ENCODE measurements at places on chromosomes 5 and 9.

- peak; percentile 90 for ATAC-seq
Measured at GRCh38 chr5:77302247-77302646, 91.8 kb downstream of the PDE8B start.

- no peak for ATAC-seq
Measured at GRCh38 chr9:127281891-127282290, 17.3 kb downstream of the GARNL3 start.

- ATAC-seq = no peak
Measured at GRCh38 chr5:22242532-22242931, 610.6 kb downstream of the CDH12 start.

GRCh38 chr5:139692679-139693308, 44.6 kb downstream of the CXXC5 start:
- no peak for ATAC-seq

DNA sequence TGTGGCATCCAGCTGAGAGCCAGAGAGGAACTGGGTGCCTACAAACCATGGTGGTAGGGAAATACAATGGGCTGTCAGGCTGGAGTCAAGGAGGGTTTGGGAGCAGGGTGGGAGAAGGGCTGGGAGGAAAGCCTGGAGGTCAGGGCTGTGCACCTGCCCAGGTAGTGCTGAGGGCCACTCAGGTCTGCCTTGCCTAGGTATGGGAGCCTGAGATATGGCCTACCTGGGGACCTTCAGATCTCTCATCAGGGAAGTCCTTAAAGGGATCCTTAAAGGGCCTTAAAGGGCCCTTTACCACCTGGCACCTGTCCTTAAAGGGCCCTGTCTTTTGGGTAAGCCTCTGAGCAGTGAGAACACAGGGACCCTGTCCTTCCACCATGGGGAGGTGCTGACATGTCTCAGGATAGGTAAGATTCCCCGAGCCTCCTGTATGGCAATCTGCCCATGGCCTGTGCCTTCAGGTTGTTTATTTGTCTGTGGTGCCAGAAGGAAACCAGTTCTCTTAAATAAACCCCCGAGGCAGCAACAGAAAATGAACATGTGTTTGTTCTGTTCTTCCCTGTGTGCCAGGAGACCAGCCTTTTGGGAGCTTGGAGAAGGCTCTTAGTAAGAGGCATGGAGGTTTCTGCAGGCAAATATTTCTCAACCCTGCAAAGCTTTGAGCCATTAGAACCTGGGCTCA, 23.3 kb downstream of the SLC25A48 start:
- ATAC-seq = no peak

DNA sequence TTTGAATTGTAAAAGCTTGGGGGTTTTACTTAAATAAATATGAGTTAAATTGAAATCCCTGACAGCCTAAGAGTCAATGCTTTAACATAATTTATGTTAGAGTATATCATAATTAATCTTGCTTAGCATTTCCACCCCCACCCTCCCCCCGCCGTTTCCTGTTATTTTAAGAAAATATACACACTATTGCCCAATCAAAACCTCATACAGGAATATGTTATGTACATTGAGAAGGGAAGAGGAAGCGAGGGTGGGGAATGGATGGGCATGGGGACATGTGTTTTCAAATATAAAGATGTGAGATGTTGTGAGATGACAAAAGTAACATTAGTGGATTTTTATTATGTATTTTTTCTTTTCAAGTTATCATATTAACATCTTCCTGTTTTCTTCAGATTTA, 561.1 kb upstream of the MEF2C start:
- ATAC-seq = no peak

- no peak for ATAC-seq
Measured at GRCh38 chr9:18018661-18019060, 439.8 kb downstream of the SH3GL2 start.

DNA sequence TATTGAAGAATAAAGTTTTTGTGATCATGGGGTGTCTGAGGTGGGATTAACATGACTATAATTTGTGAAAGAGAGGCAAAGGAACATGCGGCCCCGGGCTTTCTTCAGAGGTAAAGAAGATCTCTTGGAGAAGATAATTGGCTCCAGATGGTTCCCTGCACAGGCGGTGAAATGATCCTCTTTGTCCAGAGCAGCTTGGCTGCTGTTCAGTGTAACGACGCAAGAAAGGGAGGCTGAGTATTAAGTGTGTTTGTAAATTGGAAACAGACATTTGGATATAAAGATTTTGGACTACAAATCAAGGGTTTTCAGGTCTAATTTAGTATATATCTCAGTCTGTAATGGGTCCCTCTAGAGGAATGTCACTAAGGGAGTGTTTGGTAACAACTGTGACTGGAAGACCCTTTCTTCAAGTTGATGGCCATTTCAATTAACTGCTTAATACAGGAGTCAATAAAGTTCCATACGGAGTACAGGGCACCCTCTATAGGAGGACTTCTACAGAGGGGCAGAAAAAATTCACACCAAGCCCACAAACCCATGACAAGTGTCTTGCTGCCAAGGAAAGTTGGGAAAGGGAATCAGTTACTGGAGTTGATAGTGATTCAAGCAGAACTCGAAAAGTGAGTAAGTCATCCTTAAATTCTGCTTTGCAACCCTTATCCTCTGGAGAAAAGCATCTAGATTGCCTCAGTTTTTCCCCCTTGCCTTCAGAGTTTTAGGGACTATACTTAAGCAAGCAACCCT, 4.1 kb downstream of the EQTN start:
- ATAC-seq = no peak

Measured in stimulated activated memory B cell treated with anti-CD40 and anti-IgM and Interleukin-4, amounts not matched to agents 10 μg/mL and 1 μg/mL and 100 μg/mL, for 72 hours (primary cell).